Cardiac septum (tissue), 1 donor: ENCODE measurements at places on chromosomes 7 and 10. TPM values are rescaled to one million over a fixed set of nuclear protein-coding genes. Genes with fewer than 3 reads are reported as not detected.

GRCh38 chr10:30631188-30631587 is 1.6 kb upstream of the LYZL2 start:
- DNase-seq, result no peak

GRCh38 chr10:78004215-78005026 is 24.9 kb downstream of the POLR3A start:
- no peak for DNase-seq

DNA sequence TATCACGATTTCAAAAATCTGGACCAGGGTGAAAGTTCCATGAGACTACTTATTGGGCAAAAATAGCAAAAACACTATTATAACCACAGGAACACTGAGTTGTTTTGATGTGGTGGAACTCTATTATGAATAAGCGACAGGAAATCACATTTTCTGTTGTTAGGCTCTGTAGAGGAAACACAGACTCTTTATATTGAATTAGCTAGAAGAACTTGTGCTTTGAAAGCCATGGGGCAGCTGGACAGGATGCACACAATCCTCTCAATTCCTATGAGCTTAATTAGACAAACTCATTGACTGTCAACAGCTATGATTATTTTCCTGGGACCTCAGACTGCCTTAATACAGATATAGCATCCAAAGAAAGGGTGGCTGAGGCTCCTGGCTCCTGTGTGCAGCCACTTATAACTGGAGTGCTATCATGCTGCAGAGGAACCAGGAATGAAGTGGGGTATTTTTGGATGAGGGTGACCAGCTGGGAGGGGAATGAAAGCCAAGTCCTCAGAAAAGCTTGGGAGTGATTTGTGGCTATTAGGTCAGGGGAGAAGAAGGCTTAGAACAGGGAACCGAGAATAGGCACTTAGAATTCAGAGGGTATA is 657.3 kb downstream of the TYW1 start:
- DNase-seq, result no peak

DNA sequence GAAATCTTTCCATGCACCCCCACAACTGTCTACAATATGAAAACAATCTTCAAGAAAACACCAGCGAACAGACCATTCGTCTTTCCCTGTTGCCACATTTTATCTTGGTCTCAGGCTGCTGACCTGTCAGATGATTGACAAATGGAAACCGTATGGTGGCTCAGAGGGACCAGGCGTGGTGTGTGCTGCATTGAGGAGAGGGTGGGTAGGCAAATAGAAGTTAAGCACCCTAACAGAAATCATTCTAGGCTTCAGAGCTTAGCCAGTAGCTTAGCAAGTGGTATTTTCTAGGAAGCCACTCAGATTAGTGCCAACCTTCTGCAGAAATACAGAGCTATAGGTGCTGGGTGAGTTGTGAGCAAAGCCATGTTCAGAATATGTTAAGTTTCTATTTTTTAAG is 114.9 kb downstream of the DPP6 start:
- no peak for DNase-seq

- DNase-seq, result no peak
Observed at GRCh38 chr10:6234371-6234770, 31.6 kb downstream of the PFKFB3 start.

The SCIN gene
- total RNA-seq, result not detected

DNA sequence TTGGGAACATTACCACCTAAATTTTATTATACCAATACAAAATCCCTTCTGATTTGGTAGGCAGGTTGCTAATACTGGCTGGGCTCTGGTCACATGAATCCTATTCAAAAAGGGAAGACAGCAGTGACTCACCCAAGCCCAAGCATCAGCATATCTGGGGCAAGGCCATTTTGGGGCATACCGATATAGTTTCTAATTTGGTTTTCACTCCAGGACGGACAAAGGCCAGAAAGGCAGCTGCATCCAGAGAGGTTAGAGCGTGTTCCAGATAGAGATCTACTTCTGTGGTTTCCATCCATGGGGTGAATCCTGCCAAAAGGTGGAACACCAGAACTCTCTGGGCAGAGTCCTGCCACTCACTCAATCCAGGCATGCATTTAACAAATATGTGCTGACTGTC is 335.8 kb downstream of the ELMO1 start:
- DNase-seq, result no peak

DNA sequence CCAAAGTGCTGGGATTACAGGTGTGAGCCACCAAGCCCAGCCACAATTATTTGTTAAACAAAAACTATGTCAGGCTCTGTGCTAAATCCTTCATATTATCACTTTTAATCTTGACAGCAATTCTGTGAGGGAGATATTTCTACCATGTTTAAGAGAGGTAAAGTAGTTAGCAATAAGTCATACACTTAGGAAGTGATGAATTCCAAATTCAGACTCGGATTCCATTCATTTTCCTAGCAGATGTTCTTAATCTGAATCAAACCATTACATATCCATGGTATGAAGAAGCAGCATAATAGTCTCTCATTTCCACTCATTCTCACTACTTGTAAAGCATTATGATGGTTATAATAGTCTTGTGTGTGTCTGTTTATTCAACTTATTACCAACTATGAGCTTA is 2.9 kb upstream of the CD36 start:
- DNase-seq, result no peak

GRCh38 chr7:148402159-148402558 is 188.4 kb upstream of the C7orf33 start:
- DNase-seq, result no peak

- DNase-seq, result no peak
Observed at GRCh38 chr10:63013755-63014154, 119.4 kb upstream of the NRBF2 start.

DNA sequence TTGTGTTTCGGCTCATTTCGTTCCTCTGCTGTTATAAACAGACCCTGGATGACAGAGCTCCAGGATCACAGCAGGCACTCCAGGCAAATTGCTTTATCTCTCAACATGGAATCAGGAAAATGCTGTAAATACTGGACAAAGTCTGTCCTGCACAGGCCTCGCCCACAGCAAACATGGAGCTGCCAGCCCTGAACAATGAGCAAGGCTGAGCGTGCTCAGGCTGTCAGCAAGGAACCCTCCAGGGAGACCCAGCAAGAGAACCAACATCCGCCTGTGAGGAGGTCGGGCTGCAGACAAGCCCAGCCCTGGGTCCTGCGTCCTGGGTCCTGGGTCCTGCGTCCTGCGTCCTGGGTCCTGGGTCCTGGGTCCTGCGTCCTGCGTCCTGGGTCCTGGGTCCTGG is 180.8 kb downstream of the PTPRN2 start:
- no peak for DNase-seq

DNA sequence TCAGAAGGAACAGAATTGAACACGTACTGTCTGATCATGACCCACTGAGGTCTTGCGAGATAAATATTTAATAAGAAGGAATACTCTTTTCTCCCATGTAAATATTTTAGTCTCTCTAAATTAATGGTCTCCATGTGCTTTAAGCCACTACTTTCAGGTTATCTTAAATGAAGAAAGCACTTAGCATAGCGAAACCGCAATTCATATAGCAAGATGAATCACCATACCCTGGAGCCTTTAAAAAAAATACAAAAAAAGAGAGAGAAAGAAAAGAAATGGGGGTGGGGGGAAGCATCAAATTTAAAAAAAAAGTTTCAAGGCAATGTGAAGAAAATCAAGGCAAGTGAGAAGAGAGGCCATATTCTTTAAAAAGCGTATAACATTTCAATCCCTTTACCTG is 82.5 kb downstream of the CTTNBP2 start:
- no peak for DNase-seq

The KIAA1217 gene
- 24.0 TPM for total RNA-seq
